Vagina (tissue), 2 donors: ENCODE measurements at places on chromosomes 13 and 19.
A peak's percentile ranks its signal among the peaks of the same experiment; 100 is the strongest.

DNA sequence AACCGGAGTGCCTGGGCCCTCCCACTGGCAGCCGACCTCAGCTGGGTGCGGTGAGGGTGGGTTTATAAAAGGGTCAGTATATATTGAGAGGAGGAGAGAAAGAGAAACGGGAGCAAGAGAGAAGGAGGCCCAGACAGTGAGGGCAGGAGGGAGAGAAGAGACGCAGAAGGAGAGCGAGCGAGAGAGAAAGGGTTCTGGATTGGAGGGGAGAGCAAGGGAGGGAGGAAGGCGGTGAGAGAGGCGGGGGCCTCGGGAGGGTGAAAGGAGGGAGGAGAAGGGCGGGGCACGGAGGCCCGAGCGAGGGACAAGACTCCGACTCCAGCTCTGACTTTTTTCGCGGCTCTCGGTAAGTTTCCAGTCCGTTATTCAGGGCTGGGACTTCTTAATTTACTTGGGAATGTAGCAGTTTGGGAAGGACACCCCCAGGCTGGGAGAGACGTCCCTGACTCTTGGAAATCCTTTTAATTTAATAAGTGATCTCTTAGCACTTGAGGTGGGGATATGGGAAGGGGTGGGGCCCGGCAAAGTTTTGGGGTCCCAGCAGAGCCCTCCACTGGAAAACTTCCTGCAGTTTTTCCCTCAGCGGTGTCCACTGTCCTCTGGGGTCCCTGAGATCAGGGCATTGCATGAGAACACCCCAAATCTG lies at the start of gene EMP3:
TSS of gene EMP3 (plus strand) at position 288 of the 646 bp plus-strand sequence. CDS start 1,293 bp downstream, outside the sequence.
- no peak for DNase-seq

DNA sequence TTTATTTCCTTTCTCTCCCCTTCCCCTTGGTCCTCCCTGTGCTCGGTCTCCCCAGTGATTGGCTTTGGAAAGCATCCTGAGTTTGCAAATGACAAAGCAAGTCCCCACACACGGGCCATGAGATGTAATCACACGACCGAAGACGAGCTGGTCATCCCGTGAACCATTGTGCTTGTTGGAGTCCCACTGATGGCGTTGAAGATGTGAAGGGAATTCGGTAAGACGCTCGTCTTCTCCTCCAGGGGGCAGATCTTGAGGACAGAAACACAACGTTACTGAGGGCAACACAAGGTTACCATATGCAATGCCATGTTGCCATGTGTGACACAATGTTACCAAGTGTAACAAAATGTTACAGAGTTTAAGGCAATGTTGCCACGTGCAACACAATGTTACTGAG lies 42.0 kb upstream of the SLC15A1 start:
- no peak for DNase-seq

- DNase-seq, result peak; percentile 81
These were observed at the start of gene CD37 for GRCh38 chr19:49335071-49335783. Gene CD37 (plus strand): TSS chr19:49335406. CDS start chr19:49335541, 135 bp downstream.

GRCh38 chr13:42969565-42970172 lies 22.4 kb downstream of the EPSTI1 start:
- DNase-seq, result no peak

DNA sequence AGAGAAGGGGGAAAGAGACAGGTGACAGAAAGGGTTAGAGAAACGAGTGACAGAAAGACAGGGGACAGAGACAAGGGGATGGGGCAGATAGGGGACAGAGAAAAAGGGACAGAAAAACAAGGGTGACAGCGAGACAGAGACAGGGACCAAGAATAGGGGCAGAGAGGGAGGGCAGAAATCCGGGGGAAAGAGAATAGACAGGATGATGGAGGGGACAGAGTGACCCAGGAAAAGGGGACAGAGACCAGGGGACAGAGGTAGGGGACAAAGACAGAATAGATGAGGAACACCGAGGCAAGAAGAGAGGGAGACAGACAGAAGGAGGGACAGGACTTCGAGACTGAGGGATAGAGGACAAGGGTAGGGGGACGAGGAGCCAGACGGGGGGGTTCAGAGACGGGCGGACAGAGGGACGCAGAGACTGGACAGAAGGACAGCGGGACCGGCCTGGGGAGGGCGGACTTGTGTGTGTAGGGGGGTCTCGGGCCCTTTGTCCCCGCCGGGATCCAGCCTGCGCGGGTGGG lies 593 bp downstream of the CADM4 start:
- no peak for DNase-seq

DNA sequence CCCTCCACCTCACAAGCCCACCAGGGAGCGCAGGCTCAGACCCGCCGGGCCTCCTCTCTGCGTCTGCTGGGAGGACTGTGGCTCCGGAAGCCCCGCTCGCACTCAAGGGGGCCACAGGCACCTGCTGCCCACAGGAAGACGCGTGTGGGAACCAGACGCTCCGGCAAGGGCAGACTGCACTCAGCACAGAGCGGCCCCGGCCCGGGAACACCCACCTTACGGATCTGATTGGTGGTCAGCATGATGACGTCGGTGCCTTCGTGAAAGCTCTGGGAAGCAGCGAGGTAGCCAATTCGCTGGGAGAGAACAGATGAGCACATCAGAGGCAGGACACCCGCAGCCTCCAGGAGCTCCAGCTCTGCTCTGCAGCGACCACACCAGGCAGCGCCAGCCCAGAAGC lies 14.6 kb downstream of the AP3D1 start:
- DNase-seq, result no peak

- DNase-seq, result no peak
These were observed 15.2 kb upstream of the PABPC3 start for GRCh38 chr13:25080773-25081172.

- DNase-seq, result no peak
These were observed 11.1 kb upstream of the BCL3 start for GRCh38 chr19:44737238-44738071.

DNA sequence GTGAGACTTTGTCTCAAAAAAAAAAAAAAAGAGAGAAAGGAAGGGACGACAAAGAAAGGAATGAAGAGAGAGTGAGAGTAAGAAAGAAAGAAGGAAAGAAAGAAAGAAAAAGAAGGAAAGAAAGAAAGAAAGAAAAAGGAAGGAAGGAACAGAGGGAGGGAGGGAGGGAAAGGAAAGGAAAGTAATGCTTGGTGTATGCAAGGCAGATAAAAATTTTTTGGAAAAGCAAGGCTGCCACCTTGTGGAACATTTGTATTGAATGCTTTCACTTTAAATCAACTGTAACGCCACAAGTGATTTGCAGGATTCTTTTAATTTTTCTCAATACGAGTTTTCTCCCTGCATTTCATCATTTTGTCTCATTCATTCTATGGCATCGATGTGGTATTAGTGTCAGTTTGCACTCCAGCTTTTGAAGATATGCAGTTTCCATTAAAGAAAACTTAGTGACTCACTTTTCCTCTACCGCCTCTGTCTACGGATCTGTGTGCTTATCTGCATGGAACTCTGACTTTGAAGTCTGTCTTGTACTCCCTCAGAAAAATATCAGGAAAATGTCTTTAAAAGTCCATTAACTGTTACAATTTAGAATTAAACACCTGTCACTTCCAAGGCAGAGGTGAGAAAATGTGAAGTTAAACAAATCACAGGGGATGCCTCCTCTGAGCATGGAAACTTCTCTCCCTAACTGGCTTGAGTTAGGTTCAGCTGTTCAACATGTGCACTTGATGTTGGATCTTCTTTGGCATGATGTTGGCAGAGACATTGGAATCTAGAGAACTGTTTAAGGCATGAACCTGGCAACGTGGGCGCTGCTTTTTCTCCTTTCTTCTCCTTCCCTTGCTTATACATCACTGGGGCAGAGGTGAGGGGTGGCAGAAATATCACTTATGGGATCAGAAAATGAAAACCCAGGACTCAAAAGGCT lies 20.0 kb upstream of the ZDHHC20 start:
- DNase-seq, result no peak

DNA sequence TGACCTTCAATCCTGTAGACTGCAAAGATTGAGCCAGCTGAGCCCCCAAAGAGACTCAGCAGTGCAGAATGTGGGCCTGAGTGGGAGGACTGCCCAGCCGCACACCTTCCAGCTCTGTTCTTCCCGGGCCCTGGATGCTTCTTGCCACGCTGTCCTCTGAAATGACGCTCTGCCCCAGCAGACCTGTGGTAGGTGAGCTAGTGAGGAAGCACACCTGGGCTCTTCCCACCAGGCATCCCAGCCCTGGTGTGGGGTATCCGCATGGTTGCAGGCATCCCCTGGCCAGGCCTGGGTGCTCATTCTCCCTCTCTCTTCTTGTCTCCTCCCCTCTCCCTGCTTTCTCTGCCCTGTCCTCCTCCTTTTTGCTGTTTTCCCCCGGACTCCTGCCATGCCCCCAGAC lies 9.8 kb upstream of the MZF1 start:
- no peak for DNase-seq

DNA sequence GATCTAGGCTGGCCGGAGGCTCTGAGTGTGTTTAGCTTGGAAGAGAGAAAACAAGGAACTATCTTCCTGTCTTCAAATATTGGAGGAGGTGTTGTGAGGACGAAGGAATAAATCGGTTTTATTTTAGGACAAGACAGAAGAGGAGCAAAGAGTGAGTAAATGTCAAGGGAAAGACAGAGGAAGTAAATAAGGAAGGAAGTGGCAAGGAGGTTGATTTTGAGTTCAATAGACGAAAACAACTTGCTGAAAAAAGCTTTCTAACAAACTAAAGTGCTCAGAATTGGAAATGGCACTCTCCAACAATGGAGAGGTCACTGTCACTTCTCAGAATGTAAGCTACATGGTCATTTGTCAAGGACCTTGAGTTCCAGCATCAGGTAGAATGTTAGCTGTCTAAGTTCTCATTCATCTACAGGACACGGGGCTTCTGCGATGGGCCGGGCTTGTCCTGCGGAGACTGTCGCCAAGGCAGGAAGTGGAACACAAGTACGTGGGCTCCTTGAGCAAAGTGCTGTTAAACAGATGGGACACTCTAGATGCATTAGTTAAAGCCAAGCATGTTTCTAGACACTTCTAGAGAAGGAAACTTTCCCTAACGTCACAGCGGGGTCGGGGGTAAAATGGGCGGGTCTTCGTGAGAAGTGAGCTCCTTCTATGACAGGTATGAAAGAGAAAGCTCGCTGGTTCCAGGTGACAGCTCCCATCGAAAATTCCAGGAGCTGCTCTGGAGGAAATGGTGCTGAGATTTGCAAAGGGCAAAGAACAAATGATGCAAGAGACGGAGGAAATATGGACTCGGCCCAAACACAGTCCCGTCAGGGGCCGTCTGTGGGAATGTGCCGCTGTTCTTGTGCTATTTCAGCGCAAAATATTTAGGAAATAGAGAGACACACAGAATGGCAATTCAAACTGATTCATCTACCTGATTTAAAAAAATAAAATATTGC lies 103.9 kb upstream of the UBL3 start:
- no peak for DNase-seq

GRCh38 chr13:39099231-39099630 lies 61.0 kb downstream of the NHLRC3 start:
- no peak for DNase-seq

DNA sequence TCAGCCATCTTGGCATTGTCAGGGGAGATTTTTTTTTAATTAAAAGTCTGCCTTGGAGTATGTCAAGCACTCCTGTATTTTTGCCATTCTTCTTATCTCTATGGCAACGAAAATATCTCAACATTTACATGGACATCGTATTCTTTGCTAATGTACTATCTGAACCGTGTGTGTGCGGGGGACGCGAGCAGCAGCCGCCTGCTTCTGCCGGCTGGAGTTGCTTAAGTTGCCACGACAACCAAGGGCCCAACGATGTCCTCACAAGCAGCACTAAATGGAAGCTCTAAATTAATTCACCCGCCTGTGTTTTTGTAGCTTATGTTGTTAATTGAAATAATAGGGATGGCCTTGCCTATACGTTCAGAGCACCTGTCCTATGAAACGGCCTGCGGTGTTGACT lies 309.5 kb downstream of the TEX29 start:
- DNase-seq, result no peak

DNA sequence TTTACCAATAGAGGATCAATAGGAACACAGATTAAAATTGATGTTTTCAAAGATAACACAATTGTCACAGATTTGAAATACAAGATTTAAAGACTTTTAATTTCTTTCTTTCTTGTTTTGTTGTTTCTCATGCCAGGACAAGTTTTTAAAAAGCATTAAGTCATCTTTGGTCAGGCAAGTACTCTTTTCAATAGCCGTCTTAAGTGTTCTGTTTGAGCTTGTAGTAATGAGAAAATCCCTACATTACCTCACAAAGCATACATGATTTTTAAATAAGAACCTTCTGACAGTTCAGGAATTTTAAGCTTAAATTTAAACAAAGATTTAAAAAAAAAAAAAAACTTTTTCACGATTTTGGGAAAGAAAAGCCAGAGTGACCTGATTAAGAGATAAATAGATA lies 216.3 kb upstream of the PRR20A start:
- no peak for DNase-seq

GRCh38 chr13:106143930-106144709 lies 391.3 kb downstream of the EFNB2 start:
- no peak for DNase-seq

GRCh38 chr13:98214008-98214643 lies 37.1 kb upstream of the RNF113B start:
- no peak for DNase-seq

GRCh38 chr19:7980168-7980567 lies 25.3 kb downstream of the ELAVL1 start:
- no peak for DNase-seq

DNA sequence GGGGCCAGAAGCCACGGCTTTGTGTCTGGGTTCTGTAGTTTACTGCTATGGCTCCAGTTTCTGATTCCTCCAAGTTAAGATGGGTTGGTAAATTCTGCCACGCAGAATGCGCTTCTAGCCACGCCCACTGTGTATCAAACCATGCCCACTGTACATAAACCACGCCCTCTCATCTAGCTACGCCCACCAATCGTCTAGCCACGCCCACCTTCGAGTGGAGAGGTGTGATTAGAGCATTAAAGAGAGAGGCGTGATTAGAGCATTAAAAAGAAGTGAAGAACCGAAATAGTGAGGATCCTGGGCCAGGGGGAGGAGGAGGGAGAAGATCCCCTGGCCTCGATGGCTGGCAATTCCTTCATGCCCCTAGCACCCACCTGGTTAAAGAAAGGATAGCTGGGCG lies 43.7 kb upstream of the ADGRE5 start:
- DNase-seq, result no peak

- no peak for DNase-seq
These were observed 524 bp downstream of the RUBCNL start for GRCh38 chr13:46386392-46387063.

GRCh38 chr19:29564574-29565005 lies 38.8 kb downstream of the VSTM2B start:
- DNase-seq, result peak; percentile 16

GRCh38 chr19:8355631-8356402 lies 8.1 kb upstream of the ANGPTL4 start:
- no peak for DNase-seq
